ENCODE measurements at places on chromosomes 16 and 17. TPM values are rescaled to one million over a fixed set of nuclear protein-coding genes. Genes with fewer than 3 reads are reported as not detected.

GRCh38 chr17:51840688-51841087 lies 317.8 kb downstream of the CA10 start:
- DNase-seq = no peak

DNA sequence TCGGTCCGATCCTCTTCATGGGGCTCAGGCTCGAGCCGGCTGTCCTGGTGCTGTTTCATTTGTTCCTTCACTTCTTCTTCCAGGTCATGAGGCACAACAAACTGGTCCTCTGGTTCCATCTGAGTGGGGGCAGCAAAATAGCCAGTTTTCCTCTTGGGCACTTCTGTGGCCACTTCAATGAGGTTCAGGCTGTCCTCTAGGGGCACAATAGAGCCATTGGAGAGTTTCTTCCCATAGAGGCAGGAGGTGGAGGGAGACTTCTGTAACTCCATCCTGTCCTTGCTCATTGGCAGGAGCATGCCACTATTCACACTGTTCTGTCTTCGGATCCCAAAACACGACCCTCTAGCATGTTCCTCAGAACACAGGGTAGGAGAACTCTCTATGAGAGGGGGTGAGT lies 22.9 kb downstream of the MARVELD3 start:
- no peak for DNase-seq

Gene CCDC78
- 3.2 TPM for total RNA-seq

Gene MXRA7
- total RNA-seq = 94.9 TPM

Gene OR2C1
- 0.19 TPM for total RNA-seq

Gene TMEM92
- 7.4 TPM for total RNA-seq
